IMR-90 (cell line): ENCODE measurements at places on chromosomes 1 and 21. TPM values are rescaled to one million over a fixed set of nuclear protein-coding genes. Genes with fewer than 3 reads are reported as not detected.

DNA sequence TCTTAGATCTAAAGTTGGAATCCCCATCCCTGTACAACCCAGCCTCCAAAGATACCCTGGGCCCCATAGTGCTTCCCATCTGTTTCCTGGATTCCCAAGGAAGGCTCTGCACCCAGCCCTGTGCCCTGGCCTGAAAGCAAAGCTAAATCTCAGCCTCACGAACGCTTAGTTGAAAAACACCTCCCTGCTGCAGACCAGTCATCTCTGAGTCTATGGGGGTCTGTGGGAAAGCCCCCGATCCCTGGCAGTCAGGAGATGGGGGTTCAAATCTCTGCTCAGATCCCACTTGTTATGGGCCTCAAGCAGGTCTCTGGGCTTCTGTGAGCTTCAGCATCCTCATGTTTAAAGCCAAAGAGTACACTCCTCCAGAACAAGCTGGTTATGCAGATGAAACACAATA, 210.5 kb upstream of the GRIK3 start:
- DNase-seq, result no peak

GRCh38 chr1:96048572-96049212, 672.9 kb upstream of the PTBP2 start:
- no peak for DNase-seq

DNA sequence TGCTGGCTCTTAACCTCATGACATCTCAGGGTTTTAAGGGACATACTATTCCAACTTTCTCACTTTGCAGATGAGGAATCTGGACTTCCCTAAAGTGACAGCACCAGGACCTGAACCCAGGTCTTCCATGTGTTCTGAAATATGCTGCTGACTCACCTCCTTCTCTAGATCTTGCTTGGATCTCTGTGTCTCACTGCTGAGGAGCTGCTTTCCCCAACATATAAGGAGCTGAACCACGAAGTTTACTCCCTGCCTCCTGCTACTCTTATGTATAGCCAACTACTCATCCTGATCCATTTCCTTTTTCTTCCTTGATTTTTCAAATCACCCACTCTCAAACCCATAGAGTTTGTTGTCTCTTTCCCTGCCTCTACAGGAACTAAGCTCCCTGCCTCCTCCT, 38.2 kb downstream of the ALG14 start:
- peak; percentile 61 for DNase-seq

GNAT2 gene
- total RNA-seq, result 0.28 and 0.36 TPM in 2 replicates

GRCh38 chr1:224510880-224511645, 76.5 kb upstream of the WDR26 start:
- peak; percentile 73 for DNase-seq

RYR2 gene
- total RNA-seq, result not detected in 2 replicates

MAP3K21 gene
- 0.18 and 0.28 TPM in 2 replicates for total RNA-seq

- no peak for DNase-seq
Measured at GRCh38 chr1:61332196-61332753, 249.9 kb downstream of the NFIA start.

MMP23B gene
- total RNA-seq, result 1.1 and 1.4 TPM in 2 replicates
